Activated CD4-positive, alpha-beta T cell treated with anti-CD3 and anti-CD28 coated beads, Interleukin-2, Interleukin-6, amounts not matched to agents 100 ng/mL and 50 ng/mL, durations not matched to agents 16 hours and 8 hours (primary cell): ENCODE measurements at places on chromosomes 2 and 18.

GRCh38 chr2:168825126-168825525 is 22.7 kb downstream of the NOSTRIN start:
- DNase-seq = no peak

DNA sequence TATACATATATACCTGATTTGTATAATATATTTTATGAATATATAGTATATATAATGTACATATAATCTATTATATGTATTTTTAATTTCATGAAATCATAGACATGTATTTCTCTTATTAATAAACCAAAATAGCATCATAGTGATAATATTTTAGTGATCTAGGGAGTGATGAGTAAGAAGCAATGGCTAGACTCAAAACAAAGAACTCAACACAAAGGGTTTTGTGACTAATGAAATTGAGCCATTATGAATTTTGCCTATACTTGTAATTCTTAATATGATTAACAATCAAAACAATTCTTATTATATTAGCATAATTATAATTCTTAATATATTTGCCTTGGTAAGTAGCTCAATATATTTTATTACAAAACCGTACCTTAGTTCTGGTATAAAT is 1614.1 kb upstream of the TMEFF2 start:
- DNase-seq = no peak

DNA sequence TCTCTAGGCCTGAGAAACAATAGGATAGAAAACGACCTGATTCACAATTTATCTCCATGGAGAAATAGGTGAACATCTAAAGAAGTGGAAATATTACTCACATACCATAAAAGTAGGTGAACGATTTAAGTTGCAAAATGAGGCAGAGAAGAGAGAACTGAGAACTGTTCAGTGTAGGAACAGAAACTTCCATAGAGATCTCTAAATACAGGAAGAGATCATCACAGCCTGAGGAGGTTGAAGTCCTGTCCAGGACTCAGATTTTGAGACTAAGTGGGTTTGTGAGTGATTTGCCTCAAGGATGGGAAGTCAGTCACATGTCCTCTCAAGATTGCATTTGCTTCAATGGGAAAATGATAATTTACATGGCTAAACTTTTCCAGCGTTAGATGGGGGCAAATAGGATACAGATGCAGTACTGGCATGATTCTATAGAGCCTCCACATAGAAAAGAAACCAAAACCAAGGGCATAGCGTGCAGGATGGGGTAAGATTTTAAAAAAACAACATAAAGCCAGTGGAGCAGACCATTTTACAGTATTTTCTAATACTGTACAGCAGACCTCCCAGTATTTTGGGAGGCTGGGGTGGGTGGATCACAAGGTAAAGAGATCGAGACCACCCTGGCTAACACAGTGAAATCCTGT is 68.8 kb downstream of the MEP1B start:
- no peak for DNase-seq

DNA sequence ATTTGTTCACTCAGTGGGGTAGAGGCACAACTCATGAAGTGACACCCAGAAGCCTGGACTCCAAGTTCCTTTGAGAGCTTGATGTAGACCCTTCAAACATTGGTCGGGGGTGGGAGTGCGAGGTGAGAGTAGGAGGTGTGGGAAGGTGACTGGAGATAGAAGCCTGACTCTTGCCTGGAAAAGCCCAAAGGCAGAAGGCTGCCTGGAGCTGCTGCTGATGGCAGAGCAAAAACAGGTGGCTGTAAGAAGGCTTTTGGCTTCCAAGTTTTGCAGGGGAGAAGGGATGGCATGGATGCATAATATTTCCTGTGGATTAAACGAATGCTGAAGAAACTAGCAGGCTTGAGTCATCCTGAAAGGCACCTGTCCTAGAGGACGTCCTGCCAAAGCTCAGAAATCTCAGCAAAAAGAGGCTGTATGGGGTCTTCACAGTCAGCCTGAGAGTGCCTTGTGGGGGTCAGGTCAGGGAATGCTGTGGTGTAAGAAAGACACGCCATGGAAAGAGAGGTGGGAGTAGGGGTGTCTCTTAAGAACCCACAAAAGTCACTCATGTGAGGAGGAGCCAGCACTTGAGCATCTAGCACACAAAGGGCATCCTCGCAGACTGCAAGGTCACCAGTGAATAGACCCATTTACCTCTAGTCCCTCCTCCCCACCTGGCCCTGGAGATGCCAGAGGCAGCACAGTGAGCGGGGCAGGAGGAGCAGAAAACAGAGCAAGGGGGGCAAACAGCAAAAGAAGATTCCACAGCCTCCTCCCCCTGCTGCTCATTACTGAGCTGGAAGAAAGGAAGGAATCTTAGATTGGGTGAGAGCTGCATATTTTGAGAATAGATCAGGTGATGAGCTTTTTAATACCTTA is 37.5 kb downstream of the FASTKD2 start:
- no peak for DNase-seq

- DNase-seq = no peak
These were observed 94.1 kb downstream of the BIN1 start for GRCh38 chr2:127012868-127013267.

DNA sequence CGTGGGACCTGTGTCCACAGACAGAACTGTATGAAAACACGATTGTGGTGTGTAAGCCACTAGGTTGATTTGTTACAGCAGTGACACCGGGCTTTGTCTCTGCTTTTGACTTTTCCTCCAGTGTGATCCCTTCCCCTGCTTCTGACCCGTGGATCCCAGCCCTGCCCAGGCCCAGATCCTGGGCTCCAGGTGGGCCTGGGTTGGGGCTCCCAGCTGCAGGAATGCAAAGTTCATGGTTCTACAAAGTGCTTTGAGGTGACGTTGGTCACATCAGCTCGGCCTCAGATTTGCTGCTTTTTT is 26.8 kb downstream of the HPCAL1 start:
- DNase-seq = no peak

- no peak for DNase-seq
These were observed 107.9 kb downstream of the TMEM163 start for GRCh38 chr2:134610871-134611270.

DNA sequence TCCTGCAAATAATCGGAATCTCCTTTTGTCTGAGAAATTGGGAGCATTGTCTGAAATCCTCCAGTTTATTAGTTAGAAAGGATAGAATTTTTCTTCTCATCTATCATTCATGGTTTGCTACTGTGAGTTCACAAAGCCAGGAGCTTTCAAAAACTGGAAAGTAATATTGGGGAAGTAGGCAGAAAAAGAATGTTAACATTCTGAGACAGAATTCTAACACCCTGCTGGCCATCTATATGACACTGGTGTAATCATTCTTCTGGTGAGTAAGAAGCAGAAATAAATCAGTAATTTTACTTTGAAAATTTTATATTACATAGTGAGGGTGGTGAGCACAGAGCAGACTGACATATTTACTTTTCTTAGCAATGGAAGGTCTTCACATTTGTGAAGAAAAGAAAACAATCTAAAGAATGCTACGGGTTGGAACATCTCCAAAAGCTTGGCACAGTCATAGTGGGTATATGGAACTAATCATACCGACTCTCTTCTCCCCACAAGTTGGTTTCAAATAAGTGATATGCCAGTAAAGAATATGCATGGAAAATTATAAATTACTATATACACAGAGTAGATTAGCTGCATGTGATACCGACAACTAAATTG is 344.9 kb downstream of the LPIN1 start:
- DNase-seq = no peak

- no peak for DNase-seq
These were observed 181.6 kb downstream of the MYCN start for GRCh38 chr2:16121986-16122390.

DNA sequence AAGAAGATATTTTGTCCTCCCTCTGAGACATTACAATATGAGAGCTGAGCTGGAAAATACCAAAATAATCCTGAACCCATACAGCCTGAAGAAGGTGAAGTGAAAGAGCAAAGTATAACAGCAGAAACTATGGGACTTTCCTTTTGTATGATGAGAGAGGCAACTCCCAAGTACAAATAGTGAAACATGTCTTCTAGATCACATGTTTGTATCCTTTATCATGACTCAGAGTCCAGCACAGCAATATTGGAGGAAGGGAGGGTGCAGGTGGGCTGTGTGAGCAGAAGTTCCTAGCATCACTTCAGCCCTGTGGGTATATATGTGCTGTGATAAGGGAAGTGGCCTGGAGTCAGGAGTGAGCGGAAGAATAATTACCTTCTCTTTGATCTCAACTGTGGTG is 265.6 kb upstream of the NRXN1 start:
- no peak for DNase-seq

DNA sequence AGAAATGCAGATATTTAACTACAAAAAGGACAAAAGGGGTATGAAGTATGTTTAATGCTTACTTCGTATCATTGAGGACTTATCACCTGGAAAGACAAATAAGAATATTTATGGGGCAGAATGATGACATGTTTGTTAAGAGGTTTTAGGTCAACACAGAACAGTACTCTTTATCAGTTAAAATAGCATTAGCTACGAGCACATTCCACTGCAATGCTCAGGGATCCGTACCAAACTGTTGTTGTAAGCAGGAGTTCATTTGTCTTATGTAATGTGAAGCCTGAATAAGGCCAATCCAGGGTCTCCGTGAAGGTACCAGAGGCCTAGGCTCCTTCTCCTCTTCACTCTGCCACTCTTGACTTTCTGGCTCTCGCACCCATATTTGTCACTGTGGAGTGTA is 465.7 kb upstream of the NRP2 start:
- DNase-seq = no peak

- no peak for DNase-seq
These were observed 38.8 kb upstream of the CAVIN2 start for GRCh38 chr2:191885650-191886049.

DNA sequence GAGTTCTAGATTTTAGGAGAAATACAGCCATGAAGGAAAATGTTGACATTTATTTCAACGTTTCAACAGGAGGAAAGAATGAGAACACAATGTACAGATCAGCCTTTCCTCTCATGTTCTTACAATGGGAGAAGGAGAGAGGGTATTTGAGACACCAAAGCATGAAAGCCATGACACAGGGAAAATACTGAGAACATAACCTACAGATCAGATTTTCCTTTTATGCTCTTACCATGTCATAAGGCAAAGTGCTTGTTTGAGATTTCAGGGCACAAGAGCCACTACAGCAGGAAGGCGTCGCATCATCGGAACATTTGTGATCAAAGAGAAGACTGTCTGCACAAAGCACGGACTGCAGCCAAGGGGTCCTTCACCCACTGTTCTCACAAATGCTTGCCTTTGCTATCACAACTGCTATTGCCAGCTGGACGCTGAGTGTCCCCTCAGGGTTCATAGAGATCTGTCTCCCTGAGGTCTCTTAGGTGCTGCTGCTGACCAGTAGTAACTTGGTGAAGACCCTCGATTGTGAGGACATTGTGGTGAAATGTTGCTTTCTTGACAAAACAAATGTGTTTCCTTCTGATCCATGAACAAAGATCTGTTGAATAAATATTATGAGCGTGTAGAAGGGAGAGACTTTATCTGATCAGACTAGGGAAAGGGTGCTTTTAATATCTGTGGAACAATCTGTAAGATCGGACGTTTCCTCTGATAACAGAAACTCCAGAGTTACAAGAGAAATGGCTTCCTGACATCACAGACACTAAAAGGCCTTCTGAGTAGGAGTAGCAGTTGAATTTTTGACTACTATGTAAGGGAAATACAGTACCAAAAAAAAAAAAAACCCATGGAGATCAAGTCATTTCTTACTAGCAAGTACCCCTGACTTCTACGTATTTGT is 6.4 kb upstream of the IL1RL1 start:
- DNase-seq = peak; percentile 48

GRCh38 chr2:165082479-165082878 is 121.4 kb downstream of the SCN3A start:
- DNase-seq = no peak
